ENCODE measurements at places on chromosomes 1 and 21.

DNA sequence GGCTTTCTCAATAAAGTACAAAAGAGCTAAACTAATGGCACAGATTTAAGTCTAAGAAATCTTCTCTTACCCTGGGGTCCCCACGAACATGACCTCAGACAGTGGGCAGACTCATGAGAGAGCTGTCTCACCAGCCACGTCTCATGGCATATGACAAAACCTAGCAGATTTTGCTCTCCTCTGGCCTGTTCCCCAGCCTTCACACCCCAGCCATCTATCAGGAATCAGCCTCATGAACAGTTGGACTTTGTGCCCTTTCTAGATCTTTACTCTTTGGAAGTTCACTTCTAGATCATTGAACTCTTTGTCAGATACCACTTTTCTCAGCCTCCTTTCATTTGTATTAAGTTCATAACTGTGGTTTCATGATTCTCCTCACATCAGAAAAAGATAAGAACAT lies 14.2 kb upstream of the HSD3B1 start:
- no peak for DNase-seq

DNA sequence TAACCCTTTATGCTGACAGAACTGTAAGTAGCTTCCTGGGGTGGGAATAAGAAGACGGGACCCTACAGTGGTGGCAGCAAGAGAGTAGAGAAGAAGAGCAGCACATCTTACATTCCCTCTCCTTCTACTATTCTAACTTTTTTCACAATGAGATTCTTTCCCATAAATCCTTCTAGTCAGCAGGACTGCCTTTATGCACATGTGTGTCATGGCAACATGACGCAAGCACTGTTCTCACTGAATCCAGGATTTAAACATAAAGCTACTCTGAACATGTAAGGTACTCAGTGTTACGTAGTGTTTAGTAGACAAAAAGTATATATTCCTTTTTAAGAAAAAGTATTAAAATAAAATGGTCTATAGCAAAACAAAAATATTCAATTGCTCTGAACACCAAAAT lies 309.7 kb upstream of the LYPLAL1 start:
- no peak for DNase-seq

DNA sequence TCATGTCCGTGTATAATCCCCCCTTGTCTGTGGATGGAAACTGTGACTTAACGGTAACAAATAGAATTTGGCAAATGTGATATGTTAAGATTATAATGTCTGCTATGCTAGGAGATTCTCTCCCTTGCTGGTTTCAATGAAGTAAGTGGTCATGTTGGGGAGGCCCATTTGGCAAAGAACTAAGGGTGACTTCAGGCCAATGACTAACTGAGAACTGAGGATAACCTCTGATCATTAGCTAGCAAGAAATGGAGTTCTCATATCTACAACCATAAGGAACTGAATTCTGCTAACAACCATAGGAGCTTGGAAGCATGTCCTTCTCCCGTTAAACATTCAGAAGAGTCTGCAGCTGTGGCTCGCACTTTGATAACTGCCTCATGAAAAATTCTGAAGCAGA lies 2.3 kb downstream of the IFI44L start:
- no peak for DNase-seq

DNA sequence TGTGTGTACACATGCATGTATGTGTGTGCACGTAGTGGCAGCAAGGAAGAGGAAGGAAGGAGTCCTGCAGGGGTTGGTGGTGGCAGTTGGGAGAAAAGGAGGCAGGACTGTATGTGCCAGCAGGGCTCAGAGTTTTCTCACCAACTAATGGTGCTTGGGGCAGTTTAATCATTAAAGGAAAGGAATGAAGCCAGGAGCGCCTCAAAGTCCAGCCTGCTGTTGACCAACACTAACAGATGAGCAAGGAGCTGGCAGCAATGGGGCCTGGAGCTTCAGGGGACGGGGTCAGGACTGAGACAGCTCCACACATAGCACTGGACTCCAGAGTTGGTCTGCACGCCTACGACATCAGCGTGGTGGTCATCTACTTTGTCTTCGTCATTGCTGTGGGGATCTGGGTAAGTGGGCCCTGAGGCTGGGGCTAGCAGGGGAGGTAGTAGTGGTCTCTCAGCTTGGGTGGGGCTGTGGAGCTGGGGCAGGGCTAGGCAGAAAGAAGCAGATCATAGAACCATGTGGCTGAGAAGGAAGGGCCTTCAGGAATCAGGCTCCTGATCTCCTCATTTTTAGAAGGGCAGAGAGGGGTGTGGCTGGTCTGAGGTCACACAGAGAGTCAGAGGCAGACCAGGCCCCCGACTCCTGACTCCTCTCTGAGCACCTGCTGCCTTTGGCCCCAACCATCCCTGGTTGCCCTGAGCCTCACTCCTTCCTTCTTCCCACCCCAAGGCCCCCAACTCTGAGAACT lies at the start of gene SLC5A9:
Gene SLC5A9 (plus strand): TSS at position 216 of the 742 bp plus-strand sequence. CDS start 21 bp downstream, at position 237.
- no peak for DNase-seq

DNA sequence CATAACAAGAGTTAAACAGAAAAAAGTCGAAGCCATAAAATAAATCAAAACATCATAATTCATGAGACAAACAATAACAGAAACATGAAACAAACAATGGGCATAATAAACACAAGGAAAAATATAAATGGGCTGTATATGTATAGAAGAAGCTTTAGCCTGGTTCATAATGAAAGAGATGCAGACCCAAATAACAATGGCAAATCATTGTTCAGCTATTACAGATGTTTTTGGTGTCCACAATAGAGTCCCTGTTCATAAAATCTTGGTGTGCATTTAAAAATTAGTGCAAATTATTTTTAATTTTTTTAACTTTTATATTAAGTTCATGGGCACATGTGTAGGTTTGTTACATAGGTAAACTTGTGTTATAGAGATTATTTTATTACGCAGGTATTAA lies 1185.9 kb upstream of the B3GALT2 start:
- no peak for DNase-seq

DNA sequence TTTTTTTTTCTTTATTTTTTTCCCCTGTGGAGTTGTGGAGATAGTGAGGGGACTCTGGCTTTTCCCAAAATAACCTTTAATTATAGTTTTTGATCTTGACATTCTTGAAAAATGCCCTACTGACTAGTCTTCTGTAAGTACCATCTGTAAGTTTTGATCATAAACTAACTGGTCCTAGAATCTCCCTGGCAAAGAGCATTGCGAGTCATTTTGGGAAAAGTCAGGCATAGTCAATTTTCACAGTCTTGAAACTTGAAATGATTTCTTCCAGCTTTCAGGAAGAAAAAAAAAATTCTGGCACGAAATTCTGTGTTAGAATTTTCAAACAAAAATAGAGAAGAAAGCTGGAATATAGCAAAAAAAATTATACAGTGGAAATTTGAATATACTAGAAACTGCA lies 181.2 kb upstream of the SNX7 start:
- no peak for DNase-seq

GRCh38 chr1:69569576-69570328 lies 2.0 kb downstream of the LRRC7 start:
- no peak for DNase-seq

- peak; percentile 31 for DNase-seq
Observed at GRCh38 chr21:17451364-17451891, 61.4 kb upstream of the CXADR start.
